GM18507 (cell line): ENCODE measurements at places on chromosomes 7 and 10.

DNA sequence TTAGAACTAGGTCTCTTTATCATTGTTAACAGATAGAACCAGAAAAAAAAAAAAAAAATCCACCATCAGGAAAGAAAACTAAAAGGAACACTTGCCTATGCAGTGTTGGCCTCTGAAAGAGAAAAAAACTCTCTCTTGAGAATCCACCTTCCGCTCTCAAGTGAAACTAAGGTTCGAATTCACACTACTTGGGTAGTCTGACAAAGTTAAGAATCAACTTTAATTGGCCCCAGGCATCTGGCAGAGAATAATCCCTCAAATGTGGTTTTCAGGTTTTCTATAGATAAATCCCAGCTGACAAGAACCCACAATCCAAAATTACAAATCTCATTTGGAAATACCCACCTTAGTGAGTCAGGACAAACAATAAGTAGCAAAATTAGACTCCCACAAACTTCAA is 199.7 kb upstream of the LRRN3 start:
- DNase-seq = no peak

DNA sequence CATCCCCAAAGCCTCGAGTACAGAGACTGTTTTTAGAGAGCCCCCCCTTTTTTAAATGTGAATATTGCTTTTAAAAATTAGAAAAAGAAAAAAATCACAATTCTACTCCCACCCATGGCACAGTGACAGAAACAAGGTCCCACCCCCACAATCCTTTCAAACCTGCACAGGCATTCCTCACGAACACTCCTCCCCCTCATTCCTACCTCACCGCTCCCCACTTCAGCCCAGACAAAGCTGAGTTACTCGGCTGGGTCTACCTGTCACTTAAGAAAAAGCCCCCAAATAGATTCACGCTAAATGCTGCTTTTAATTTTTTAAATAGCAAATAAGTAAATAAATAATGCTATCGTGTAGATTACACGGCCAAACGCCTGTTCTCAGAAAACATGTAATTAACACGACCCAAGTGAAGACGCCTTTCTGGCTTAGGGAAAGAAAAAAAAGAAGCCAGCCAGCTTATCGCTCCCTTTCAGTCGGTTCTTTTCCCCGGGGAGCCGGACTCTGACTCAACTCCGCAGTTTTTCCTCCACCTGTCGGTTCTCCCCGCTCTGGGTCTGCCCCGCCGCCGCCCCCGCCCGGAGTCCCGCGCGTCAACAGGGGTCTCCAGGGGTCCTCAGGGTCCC is 739 bp downstream of the MPP7 start:
- DNase-seq = no peak

GRCh38 chr7:146736446-146737190 is 620.0 kb downstream of the CNTNAP2 start:
- DNase-seq = no peak

- no peak for DNase-seq
Observed at GRCh38 chr7:41581041-41581440, 121.8 kb downstream of the INHBA start.

DNA sequence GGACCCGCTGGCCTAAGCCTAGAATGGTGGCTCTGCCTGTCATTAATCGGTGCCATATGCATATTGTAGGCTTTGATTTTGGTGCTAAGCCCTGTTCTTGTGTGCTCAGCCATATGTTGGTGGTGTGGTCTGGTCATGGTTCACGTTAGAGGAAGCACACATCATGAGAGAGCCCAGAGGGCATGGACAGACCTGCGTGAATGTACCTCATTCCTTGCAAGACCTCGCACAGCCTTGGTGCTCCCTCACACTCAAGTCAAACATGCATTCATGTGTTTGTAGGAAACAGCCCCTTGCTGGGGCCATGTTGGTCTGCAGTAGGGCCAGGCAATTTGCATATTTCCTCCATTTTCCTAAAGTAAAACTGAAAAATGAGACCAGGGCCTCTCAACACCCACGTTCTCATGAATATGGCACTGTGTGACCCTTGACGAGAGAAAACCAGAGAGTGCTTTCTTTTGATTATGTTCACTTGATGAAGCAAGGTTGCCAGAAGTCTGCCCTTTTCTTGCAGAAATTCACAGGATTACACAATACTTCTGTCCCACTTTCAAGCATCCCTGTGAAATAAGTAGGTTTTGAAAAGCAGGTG is 268.7 kb downstream of the CELF2 start:
- no peak for DNase-seq
